Hematopoietic multipotent progenitor cell treated with erythropoietin and hydrocortisone succinate and interleukin-3 and kit ligand, for 8 days (in vitro differentiated cells): ENCODE measurements at places on chromosomes 5 and 9.

- DNase-seq, result no peak
Observed at GRCh38 chr9:76932265-76932664, 26.4 kb upstream of the PRUNE2 start.

GRCh38 chr9:8391132-8391531, 591.6 kb upstream of the DMAC1 start:
- no peak for DNase-seq

DNA sequence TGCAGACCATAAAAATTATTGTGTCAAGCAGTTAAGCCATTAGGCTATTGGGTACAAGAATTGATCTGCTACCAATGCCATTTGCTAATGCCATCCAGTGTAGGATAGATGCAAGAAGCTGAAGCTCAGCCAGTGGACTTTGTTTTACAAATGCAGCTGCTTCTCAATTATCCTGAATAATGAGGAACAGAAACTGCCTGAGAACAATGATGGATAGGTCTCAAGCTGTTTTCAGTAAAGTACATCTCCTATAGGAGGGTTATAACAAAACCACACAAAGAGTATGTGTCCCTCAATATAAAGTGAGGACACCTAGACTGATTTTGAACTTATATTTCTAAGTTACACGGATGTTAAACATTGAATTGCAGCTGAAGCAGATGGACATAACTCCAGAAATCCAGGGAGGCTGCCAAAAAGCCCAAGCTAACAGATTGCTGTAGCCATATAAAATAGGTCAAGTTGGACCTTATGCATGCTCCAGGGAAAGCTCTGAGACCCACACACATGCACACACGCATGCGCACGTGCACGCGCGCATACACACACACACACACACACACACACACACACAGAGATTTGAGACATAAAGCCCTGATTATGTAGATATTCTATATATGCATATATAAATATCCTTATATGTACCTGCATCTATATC, 482.7 kb upstream of the CD180 start:
- no peak for DNase-seq

DNA sequence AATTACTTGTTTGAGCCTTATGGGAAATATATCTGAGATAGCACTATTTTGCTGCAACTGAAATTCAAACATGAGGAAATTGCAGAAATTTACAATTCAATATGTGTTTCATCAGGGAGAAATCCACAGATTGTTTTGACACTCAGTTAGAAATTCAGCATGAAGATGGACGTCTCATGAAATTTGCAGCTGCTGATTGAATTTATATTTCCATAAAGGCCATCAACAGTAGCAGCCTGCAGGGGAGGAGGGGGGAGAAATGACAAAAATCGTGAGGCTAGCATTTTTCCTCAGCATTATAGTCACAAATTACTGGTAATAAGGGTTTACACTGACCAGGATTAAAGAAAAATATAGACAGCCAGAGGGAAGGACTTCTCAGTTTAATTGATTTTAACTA, 81.0 kb downstream of the NDUFAF2 start:
- DNase-seq, result no peak

- peak; percentile 69 for DNase-seq
Observed at GRCh38 chr9:15513335-15513734, 2.6 kb upstream of the PSIP1 start.

GRCh38 chr9:77879437-77879943, 152.1 kb downstream of the GNAQ start:
- DNase-seq, result no peak

DNA sequence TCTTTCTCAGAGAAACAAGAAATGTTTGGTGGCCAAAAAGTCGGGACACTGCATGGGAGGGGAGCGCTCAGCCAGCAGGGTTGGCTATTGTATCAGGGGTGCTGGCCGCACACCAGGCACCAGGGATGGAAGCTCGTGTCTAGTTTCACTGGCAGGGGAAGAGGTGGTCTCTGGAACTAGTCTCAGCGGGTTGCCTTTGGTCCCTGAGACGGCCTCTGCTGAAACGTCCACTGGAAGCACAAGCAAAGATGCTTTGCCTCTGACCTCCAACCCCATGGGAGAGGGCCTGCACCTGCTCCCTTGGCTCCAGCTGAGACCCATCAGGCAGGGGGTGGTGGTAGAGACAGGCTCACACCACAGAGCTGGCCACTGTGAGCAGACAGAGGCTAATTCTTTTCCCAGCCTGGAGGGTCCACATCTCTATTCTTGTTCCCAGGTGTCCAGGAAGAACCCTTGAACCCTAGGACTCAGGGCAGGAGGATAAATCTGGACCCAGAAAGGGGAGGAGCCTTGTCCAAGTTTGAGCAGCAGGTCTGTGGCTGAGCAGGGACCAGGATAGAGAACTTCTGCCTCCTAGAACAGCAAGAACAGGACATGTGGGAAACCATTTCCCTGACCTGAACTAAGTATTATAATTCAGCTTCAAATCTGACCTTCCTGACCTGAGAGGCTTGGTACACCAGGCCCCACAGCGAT, 102.6 kb downstream of the RGS3 start:
- DNase-seq, result no peak

DNA sequence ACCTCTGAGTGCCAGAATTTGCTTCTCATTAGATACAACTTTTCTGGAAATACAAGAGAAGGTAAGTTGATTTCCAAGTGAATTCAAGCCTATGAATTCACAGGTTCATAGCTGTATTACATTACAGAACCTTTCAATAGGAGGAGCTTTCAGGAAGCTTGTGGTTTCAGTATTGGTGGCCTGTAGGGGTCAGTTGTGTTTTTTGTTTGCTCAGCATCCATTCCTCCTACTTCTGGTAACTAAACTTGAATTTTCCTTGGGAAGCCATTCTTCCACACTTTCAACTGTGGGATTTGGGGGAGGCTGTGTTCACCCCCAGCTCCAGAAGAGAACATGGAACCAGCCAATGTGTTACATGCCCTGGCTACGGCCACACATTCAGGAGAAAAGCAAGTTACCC, 5.6 kb upstream of the CYSTM1 start:
- no peak for DNase-seq

DNA sequence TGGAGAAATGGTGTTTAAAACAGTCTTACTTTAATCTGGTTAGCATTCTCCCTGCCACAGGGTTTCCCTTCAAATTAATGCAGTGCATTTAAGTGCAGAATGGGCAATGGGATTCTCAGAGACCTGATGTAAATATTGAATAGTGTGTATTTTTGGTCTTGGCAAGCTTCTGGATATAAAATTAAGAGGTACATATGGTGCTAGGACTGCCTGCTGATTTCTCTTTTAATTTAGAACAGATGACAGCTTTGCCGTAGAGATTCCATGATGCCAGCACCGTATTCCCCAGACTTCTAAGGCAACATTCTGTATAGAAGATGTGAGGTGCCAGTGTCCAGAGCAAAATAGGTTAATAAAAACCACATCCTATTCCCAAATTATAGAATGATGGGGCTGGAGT, 1.9 kb downstream of the MTAP start:
- DNase-seq, result no peak

DNA sequence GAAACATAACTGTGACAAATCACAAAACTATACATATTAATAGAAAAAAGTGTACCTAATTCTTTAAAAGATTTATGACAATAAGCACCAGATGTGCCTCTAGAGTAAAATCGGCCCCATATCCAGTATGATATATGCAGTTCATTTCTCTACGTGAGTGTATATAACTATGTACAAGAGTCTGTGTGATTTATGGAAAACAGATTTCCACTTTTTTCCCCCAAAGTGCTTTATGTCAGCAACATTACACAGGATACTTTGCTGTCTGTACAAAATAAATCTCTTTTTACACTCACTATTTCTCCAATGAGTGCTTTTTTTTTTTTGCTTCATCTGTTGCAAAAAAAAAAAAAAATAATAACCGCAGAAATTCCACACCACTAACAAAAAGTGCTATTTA, 298.8 kb upstream of the RFX3 start:
- no peak for DNase-seq

DNA sequence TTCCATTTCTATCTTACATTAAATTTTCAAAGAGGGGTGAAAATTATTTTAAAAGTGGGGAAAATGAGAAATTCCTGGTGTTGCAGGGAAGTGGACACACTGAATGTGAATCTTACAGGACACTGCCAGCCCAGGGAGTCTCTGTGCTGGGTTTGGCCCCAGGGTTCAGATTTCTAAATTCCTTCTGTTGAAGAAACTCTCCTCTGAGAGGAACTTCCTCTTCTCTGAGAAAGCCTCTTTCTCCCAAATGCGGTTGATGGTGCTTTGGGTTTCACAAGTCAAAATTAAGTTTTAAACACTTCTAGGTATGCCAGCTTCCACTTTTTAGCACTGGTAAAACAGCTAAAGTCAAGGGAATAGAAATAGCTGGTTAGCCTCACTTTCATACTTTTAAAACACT, 317.9 kb upstream of the ITGA1 start:
- no peak for DNase-seq

- DNase-seq, result peak; percentile 70
Observed at GRCh38 chr5:132090107-132090506, 16.5 kb downstream of the CSF2 start.

- DNase-seq, result peak; percentile 28
Observed at GRCh38 chr5:138186002-138186447, 7.1 kb downstream of the KIF20A start.
